ENCODE measurements at places on chromosomes 12 and 14. TPM values are rescaled to one million over a fixed set of nuclear protein-coding genes. Genes with fewer than 3 reads are reported as not detected.

GRCh38 chr12:106140223-106140986 lies 1.7 kb upstream of the NUAK1 start:
- no peak for DNase-seq

- no peak for DNase-seq
Measured at GRCh38 chr12:124852911-124853427, 10.7 kb downstream of the SCARB1 start.

DNA sequence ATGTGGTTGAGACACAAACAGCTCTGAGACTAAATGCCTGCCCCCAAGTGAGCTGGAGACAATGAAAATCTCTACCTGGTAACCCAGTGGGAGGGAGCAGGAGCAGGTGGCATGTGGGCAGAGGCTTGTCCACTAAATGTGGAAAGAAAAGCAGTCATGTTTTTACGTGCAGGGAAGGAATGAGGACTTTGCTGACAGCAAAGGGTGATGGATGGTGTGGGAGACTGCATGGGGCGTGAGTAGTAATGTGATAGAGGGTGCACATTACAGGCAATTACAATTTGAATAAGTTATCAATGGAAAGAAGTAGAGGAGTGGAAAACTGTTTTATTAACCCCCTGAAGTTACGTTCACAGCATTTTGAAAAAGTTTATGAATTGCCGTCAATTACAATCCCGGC lies 176.6 kb downstream of the NRXN3 start:
- no peak for DNase-seq

DNA sequence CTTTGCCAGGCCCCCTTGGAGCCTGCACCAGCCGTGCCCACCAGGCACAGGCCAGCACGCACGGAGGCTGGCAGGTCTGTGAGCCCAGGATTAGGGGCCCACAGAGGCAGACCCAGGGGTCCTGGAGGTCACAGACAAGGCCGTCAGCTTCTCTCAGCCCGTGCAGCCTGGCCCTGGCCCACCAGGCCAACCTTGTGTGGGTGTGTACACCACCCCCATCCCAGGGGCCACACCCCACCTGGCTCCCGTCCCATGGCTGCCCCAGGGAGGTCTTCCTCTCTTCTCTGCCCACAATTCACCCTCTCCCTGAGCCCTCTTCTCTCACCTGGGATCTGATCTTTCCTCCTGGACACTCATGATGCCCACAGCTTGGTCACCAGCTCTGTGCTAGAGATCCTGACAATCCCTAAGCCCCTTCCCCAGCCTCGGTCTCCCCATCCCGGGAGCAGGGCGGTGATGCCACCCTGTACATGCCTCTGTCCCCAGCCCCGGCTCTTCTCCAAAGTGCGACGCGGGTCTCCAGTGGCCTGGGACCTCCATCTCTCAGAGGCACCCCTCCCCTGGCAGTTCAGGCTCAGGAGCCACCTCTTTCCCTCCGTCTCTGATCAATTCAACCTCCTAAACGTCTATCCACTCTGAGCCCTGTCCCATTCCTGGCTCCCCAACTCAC lies 31.1 kb upstream of the GPR132 start:
- no peak for DNase-seq

DNA sequence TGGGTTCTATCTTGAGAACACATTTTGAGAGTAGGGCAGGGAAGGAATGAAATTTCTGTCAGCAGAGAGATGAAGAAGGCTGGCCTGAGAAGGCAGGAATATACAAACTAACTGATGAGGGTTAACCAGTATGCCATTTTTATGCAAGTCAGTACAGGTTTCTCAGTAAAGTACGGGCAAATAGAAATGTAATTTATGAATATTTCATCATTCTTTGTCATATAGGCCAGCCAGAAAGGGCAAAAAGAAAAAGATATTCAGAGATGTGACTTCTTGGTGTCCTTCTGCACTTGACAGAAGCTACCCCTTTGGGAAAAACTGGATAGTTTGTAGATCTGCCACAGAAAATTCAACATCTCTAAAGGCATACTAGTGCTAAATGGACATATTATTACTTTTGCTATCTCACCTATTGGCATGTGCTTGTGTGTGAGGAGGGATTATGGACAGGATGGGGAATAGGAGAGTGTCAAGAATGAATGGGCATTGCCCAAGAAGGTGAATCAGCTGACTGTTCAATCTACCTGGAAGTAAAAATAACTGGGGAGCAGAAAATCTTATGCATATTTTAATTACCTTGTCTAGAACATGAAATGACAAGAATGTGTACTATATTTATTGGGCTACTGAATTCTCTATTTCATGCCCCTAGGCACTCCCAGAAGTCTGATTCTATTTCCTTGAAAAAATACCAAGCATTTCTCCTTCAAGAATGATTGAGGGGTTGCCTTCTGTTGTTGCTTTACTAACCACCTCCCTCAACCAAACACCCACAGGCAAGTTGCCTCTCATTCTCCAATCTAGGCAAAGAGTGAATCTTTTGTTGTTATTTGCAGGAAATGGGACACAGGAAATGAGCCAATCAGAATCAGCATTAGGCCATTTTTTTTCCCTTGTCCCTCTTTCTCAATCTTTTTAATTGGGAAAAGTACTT lies 175.1 kb upstream of the SLC38A2 start:
- DNase-seq, result no peak

GRCh38 chr12:1692226-1692625 lies 1.4 kb downstream of the ADIPOR2 start:
- DNase-seq, result no peak

DNA sequence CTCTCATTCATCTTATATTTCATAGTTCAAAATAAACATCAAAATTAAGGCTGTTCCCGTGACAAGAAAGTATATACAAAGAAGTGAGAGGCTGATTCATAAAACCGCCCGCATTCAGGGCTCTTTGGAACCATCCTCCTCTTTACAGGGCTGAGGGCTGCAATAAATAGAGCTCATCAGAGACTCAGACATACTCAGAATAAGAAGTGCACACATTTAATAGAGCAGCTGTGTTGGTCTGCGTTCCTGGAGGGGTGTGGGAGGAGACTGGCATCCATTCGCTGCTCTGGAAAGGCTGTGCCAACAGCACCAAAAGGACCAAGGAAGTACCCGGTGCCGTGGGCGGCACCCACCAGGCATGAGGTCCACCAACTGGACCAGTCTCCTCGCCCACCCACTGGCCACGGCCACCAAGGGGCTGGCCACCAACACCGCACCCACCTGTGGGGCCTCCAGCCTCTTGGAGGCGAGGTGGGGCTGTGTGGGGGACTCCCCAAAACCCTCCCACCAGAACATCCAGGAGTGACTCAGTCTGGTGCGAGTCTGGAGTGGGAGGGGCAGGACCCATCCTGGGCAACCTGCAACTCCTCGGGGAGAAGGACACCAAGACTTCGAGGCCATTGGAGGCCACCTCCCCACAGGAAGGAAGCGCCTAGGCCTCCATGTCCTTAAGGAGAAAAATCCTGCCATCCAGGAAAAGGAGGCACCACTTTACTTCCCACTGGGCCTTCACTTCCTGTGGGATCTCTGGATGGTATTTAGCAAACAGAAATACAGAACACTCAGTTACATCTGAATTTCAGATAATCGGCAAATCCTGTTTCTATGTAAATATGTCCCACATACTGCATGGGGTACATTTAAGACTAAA lies 32.7 kb downstream of the VCPKMT start:
- no peak for DNase-seq

- no peak for DNase-seq
Measured at GRCh38 chr12:39062266-39062996, 157.0 kb upstream of the CPNE8 start.

DNA sequence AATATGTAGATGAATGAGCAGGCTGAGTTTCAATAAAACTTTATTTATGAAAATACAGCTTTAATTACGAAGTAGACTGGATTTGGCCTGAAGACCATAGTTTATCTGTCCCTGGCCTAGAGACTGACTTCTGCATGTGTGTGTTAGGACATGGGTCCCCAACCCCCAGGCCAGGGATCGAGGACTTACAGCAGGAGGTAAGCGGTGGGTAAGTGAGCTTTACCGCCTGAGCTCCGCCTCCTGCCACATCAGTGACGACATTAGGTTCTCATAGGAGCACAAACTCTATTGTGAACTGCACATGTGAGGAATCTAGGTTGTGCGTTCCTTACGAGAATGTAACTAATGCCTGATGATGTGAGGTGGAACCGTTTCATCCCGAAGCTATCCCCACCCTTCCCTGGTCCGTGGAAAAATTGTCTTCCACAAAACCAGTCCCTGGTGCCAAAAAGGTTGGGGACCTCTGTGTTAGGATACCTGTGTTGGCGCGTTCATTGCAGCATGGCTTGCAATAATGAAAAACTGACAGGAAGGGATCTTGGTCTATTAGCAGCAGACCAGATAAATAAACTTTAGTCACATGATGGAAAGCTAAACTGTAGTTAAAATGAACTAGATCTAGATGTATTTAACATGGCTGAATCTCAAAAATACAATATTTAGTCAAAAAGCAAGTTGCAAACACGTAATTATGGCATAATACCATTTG lies 4.1 kb downstream of the GLRX5 start:
- DNase-seq, result no peak

Gene ADAMTS20
- total RNA-seq, result not detected

Gene TRHDE
- under 0.01 TPM for total RNA-seq
